ENCODE measurements at places on chromosomes 3 and 15.
A peak's percentile ranks its signal among the peaks of the same experiment; 100 is the strongest.

- no peak for DNase-seq
Observed at GRCh38 chr3:106347350-106347749, 478.5 kb upstream of the CBLB start.

DNA sequence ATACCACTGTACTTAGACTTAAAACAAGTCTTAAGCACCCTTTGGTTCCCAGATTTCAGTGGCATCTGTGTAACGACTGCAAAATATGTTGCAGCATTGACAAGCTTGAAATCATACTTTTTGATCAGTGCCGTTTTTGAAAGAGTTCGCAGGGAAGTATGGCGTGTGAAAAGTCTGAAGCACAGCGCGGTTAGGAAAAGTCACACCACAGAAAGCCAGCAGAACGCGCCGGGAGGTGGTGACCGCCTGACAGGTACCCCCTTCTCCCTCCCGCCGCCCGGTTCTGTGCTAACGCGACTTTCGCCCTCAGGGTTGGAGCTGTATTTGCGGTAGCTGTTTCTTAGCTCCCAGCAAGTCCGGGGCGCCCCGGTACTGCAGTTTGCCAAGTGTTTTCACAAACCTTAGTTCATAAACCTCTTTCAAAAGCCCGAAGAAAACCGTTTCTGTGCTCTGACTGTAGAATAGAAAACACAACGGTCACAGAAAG, 481 bp upstream of the CRYBG3 start:
- peak; percentile 62 for DNase-seq

GRCh38 chr15:25407950-25408349, 30.9 kb downstream of the UBE3A start:
- DNase-seq = no peak

GRCh38 chr3:76551739-76552138, 488.2 kb upstream of the ROBO2 start:
- no peak for DNase-seq

GRCh38 chr3:187014417-187014864, 84.1 kb downstream of the ST6GAL1 start:
- no peak for DNase-seq

GRCh38 chr3:64422192-64422591, 196.9 kb upstream of the PRICKLE2 start:
- DNase-seq = no peak

- DNase-seq = no peak
Observed at GRCh38 chr15:98734466-98735199, 86.3 kb downstream of the IGF1R start.

DNA sequence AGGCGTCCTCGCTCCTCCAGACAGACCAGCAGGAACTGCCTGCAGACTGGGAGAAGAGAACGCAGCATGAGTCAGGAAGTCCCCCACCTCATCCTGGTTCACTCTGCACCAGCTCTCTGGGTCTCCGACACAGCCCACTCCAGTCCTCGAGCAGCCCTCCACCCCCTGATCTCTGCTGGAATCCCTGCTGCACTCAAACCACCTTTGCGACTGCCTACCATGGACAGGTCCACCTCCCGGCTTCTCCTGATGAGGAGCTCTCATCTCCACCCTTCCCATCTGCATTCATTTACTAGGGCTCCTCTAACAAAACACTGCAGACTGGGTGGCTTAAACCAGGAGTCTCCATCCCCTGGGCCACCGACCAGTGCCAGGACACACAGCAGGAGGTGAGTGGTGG, 202.3 kb upstream of the IGF1R start:
- no peak for DNase-seq

DNA sequence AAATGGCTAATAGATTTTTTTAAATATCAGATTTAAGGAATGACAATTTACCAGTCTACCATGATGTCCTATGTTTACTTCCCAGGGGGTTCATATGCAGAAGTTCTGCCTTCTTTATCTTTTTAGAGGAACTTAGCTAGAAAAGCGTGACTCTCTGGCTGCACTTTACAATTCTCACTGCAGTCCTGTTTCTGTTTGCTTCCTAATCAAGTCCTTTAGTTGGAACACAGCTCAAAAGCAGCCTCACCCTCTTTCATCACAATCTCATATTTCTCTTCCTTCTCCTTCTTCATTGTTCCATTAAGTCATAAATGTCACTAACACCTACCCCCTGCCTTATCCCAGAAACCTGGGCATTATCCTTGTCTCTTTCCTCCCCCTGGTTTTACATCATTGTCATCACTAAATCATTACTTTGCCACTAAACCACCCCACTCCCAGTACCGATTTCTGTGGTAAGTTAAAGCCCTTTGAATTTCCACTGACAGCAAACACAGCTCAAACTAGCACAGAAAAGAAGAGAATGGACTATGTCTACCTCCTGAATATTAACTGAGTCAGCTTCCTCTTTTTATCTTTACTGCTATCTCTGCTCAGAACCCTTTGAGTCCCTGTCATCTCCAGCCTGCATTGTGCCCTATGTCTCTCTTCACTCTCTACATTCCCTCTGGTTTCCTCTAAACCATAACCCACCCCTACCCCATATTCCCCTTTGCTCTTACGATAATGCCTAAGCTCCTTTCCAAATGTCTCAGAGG, 13.8 kb upstream of the PPP4R2 start:
- DNase-seq = no peak

GRCh38 chr3:108488631-108489030, 21.8 kb downstream of the MYH15 start:
- DNase-seq = no peak

- no peak for DNase-seq
Observed at GRCh38 chr15:91787198-91787597, 66.3 kb upstream of the SLCO3A1 start.

DNA sequence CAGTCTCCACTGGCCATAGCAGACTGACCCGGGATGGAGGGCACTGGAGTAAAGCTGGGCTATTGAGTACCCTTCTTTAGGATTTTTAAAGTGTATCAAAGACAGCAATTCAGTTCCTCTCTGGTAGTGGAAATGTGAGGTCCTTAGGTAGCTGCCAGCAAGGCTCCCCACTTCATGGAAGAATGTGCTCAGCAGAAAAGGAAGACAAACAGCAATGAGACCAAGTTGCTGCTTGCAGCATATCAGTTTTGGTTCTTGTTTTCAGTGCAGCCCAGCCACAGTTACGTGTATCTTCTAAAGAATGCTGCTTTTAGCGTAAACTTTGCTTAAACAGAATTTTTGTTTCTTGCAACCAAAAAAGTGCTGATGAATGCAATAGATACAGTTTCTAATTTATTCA, 374.0 kb upstream of the CBLB start:
- DNase-seq = no peak

GRCh38 chr3:144264350-144264749, 292.7 kb downstream of the DIPK2A start:
- DNase-seq = no peak

GRCh38 chr3:195900436-195901355, 7.7 kb downstream of the TNK2 start:
- peak; percentile 66 for DNase-seq

GRCh38 chr3:57659004-57659673, 33.7 kb downstream of the DENND6A start:
- DNase-seq = no peak

GRCh38 chr3:172536993-172537419, 13.8 kb upstream of the TNFSF10 start:
- no peak for DNase-seq

- DNase-seq = no peak
Observed at GRCh38 chr3:125098611-125099291, 43.0 kb upstream of the HEG1 start.

GRCh38 chr3:30368978-30369377, 237.4 kb upstream of the TGFBR2 start:
- DNase-seq = no peak

DNA sequence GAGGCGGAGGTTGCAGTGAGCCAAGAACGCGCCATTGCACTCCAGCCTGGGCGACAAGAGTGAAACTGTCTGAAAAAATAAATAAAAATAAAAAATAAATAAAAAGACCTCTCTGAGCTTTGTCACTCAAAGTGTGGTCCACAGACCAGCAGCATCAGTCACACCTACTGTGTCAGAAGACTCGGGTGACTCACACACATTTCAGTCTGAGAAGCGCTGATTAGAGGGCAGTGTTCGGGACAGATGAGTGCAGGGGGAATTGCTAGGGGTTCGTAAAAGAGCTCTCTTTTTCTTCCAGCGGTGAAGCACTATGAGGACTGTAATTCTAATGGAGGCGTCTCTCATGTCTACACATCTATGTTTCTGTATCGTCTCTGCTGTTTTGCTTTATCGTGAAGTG, 5.7 kb downstream of the PODXL2 start:
- DNase-seq = no peak

DNA sequence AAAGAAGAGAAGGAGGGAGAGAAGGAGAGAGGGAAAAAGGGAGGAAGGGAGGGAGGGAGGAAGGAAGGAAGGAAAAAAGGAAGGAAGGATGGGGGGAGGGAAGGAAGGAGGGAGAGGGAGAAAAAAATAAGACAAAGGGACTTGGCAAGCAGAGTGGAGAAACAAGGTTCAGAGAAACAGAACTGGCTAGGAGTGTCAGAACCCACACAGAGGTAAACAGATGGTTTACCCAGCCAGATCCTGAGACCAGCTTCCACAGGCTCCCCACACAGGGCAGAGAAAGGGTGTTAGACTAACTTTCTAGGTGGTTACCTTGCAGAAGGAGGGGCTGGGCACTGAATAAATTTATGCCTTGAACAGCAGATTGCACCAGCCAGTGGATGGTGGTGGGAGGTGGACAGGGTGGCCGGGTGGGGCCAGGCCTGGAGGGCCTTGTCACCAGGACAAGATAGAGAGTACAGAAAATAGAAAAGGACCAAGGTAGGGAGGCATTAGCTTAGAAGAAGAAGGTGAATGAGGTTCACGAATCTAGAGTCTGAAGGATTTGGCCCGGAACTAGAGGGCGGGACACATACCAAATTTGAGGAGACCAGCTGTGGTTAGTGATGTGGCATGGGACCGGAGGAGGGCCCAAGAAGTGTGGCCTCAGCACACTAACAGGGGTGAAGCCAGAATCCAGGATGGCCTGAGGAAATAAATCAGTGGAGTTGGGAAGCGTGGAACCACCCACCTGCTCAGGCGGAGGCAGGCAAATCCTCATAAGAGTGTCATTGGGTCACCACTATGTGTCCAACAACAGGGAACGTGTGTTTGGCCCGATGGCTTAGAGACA, 1.2 kb upstream of the TM4SF1 start:
- no peak for DNase-seq

DNA sequence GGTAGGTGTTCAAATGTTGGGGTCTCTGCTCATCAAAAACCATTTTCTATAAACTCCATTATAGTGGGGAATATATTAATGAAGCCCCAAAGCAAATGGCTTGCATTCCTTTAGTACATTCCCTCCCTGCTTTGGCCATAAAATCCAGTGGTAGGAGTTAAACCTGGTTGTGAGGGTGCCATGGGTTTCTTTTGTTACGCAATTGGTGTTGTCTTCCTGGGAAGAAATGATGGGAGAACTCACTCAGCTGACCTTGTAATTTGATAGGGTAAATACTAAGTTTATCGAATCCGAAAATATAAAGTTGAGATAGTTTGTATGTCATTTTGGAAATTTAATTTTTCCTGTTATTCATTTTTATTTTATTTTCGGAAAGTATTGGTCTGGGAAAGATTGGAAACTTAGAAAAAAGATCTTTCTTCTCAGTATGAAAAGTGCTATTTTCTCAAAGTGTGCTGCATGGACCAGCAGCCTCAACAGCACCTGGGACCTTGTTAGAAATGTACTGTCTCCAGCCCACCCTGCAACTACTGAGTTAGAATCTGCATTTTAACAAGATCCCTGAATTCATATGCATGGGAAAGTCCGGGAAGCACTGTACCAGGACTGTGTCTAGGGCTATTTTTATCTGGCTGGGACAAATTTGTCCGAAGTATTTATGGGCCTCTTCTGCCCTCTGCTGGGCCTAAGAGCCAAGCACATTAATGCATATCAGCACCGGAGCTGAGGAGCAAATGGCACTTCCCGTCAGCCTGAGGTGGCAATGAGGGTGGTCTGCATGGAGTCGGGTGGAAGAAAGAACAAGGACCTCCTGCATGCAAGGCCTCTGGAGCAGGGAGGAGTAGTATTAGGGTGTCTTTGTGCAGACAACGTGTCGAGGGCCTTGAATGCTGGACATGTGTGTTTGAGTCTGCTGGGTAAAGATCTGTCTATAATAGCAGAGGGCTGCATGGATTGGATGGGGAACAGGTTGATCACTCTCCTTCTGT, 54.7 kb downstream of the FAM81A start:
- DNase-seq = peak; percentile 68

GRCh38 chr15:41180206-41180789, 50.3 kb downstream of the EXD1 start:
- DNase-seq = no peak

- no peak for DNase-seq
Observed at GRCh38 chr3:56379723-56380287, 88.5 kb downstream of the ERC2 start.

GRCh38 chr3:188842639-188843038, 329.1 kb upstream of the TPRG1 start:
- DNase-seq = no peak

DNA sequence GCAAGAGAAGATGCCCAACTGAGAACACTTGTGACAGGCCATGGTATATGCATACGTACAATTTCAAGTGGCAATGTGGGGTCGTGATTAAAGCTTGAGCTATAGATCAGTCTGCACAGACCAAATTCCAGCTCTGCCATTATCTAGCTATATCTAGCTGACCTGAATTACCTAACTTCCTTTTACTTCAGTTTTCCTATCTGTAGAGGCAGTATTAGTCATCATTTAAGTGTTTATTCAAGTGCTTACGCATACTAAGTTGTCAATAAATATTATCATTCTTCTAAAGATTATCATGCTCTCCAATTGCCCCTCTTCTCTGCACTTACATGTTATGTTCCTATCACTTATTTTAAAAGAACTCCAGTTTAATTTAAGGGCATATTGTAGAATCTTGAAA, 87.9 kb downstream of the ARPP21 start:
- no peak for DNase-seq

DNA sequence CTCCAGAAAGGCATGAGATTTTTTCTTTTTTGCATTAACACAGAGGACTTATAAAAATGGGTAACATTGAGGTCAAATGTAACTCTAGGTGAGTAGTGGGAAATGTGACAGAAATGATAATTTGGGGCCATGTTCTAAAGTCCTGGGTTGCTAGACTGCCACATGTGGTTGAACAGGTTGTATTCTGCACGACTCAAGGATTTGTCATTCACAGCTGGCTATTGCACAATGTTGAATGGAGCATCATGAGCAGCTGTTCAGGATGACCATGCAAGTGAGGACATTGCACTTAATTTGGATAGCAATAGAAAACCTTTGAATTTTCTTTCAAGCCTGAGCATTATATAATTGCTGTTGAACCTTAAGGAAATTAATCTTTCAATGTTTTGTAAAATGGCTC, 396.6 kb downstream of the NAALADL2 start:
- DNase-seq = no peak

GRCh38 chr15:27094235-27094634, 123.3 kb downstream of the GABRG3 start:
- DNase-seq = no peak

DNA sequence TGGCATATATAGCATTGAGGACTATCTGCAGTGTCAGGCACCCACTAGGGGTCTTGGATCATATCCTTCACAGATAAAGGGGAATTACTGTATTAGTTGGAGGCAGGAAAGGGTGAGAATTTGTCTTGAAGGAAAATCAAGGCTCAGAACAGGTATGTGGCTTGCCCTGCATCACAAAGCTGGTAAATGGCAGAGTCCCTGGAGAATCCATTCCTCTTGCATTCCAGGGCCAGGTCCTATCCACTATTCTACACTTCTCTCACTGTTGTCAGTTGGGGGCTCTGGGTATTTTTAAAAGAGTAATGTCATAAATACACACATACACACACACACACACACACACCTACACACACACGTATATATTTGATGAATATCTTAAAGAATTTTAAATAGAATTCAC, 19.8 kb upstream of the FGF12 start:
- no peak for DNase-seq

Data from activated CD8-positive, alpha-beta T cell treated with anti-CD3 and anti-CD28 coated beads, Interleukin-2, amount 10 ng/mL, durations not matched to agents 7 days and 5 days (primary cell).